ENCODE measurements at places on chromosomes 1 and 21.

DNA sequence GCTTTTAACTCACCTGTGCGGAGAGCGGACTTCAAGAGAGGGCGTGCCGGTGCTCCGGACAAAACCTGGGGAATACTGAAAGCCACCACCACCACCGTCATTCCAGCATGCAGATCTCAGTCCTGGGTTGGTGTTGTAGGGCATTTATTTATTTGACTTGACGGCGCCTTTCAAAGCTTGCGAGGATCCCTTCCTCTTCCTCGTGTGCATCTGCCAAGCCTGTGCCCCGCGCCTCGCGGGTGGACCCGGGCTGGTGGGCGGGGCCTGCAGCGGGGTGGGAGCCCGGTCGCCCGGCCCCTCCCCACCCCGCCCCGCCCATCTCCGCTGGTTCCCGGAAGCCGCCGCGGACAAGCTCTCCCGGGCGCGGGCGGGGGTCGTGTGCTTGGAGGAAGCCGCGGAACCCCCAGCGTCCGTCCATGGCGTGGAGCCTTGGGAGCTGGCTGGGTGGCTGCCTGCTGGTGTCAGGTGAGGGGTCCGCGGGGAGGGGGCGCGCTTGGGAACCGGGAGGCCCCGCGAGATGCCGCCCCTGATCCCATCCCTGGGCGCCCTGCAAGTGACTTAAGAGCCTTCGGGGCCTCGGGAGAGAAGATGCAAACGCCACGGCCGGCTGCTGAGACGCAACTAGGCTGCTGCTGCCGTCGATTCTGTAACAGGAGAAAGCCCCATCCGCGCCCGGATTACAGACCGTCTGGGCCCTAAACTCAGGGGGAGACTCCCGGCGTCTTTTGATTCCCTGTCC, at the start of gene IL10RB:
Gene IL10RB (plus strand): TSS at position 318 of the 739 bp plus-strand sequence. CDS start 99 bp downstream, at position 417.
- peak; percentile 72 for DNase-seq

- DNase-seq: no peak
Measured at GRCh38 chr1:43668956-43669355, 19.0 kb downstream of the KDM4A start.

- DNase-seq: no peak
Measured at GRCh38 chr1:41494351-41495209, 10.1 kb upstream of the EDN2 start.

- no peak for DNase-seq
Measured at GRCh38 chr1:154141240-154141639, 13.6 kb downstream of the NUP210L start.

- no peak for DNase-seq
Measured at GRCh38 chr1:202648605-202649226, 61.5 kb downstream of the SYT2 start.

DNA sequence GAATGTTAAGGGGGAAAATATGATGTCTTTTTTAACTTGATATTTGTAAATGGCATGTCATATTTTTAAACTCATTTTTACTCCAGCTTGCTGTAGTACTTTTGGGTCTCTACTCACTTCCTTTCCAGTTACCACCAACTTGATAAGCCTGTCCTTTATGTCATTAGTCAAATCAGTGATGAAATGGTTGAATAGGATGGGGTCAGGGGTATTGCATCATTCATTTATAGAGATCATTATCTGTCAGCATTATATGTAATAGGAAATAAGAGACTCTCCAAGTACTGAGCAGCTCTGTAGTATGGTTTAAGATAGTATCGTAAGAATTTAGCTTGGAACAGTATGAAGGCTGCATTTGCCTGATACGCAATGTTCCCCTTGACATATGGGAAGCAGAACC, 227.3 kb downstream of the BRINP3 start:
- no peak for DNase-seq

DNA sequence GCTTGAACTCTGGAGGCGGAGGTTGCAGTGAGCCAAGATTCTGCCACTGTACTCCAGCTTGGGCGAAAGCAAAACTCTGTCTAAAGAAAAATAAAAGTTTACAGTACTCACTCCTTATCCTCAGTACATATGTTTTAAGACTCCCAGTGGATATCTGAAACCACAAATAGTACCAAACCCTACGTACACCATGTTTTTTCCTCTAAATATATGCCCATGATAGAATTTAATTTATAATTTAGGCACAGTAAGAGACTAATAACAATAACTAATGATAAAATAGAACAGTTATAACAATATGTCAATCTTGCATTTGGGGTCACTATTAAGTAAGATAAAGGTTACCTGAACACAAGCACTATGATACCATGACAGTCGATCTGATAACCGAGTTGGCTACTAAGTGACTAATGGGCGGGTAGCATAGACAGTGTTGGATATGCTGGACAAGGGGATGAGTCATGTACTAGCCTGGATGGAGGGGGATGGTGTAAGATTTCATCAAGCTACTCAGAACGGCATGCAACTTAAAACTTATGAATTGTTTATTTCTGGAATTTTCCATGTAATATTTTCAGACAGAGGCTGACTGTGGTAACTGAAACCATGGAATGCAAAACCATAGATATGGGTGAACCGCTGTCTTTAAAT, 43.7 kb downstream of the ST7L start:
- DNase-seq: no peak

DNA sequence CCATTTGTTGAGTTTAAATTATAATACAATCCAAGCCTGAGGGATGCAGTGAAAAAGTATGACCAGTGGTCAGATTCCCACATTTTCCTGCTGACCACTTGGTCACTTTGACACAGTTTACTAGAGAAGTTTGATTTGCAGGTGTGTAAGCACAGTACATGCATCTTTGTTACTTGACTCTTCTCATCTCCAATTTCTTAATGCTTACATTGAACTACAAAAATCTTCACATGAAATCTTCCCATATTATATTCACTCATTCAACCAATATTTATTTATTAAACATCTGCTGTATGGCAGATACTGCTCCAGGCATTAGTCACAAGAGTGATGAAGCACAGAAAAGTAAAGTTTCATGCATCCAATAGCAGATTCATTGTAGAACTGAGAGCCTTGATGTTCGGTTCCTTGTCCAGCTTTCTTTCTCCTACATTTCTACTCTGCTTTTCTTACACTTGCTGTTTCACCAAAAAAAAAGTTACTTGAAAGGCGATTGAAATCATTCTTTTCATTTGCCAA, 211.7 kb downstream of the NFIA start:
- DNase-seq: no peak

- no peak for DNase-seq
Measured at GRCh38 chr1:45152126-45152525, 54.3 kb downstream of the ZSWIM5 start.

DNA sequence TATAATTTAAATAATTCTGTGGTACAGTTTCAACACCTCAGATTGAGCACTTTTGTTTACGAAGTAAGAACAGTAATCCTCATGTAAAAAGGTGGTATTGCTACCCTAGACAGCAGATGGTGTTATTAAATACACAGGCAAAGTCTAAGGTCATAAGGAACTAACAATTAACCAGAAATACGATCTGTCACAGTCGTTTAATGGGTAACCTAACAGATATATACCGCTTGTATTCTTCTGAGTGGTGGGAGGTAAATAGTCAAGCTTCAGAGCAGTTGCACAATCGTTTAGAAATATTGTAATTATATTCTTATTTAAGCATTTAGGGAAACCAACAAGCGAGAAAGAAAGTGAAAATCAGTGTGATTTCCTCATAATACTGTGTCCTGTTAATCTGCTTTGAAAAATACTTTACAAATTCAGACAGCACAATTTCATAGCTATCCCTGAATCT, 9.8 kb upstream of the IRF2BP2 start:
- no peak for DNase-seq

DNA sequence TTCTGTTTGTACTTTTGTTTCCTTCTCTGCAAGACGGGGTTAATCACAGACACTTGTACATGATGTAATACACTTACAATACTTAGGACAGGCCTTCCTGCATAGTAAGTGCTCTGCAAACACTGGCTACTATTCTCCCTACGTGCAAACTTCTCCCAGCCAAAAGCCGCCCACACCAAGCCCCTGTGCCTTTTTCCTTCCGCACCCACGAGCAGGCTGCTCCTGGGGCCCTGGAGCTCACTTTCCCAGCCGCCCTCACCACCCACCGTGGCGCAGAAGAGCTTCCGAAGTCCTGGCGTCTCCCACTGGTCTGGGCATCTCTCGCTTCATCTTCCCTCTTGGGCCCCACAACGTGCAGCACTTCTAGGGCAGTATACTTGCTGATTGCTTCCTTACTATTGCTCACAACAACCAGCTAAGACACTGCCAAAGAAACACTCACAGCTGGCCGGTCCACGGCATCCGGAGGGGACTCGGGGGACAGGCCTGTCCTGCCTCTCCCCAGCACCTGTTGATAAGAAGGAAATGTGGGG, 22.5 kb upstream of the GPR157 start:
- DNase-seq: no peak

GRCh38 chr1:234914606-234915290, 213.9 kb downstream of the TOMM20 start:
- no peak for DNase-seq

DNA sequence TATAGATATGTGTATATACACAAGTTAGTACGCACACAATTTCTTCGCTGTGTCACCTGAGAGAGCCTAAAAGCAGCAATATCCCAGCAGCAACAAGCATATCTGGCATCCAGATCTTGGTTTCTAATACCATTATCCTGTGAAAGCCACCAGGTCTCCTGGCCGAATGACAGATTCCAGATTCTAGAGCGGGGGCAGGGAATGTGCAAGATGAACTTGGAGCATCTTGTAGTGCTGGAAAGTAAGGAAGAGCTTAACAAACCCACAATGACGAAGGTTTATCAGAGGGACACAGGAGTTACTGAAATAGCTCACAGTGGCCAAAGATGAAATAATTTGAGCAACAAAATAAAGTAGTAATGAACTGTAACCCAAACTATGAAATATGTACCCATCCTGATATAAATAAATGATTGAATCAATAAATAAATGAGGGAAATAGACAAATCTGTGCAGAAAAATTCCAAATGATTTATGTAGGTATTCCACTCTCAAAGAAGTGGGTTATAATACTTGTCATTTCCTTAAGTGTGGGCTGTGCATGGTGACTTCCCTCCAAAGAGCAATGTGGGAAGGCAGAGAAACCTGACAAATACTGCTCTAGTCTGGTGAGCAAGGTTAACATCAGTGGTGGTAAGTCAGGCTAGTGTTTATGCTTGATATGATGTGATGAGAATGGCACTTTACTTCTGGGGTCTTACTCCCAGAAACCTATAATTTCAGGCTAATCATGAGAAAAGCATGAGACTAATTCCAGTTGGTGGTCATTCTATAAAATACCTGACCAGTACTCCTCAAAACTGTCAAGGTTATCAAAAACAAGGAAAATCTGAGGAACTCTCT, 67.9 kb downstream of the LRRC8D start:
- no peak for DNase-seq

- no peak for DNase-seq
Measured at GRCh38 chr1:181483285-181484195, at the start of gene CACNA1E. Gene CACNA1E, plus strand, starts transcription at chr1:181483517. Its CDS starts 228 bp downstream, at chr1:181483745.

- DNase-seq: no peak
Measured at GRCh38 chr1:87506147-87506546, 177.5 kb downstream of the LMO4 start.

DNA sequence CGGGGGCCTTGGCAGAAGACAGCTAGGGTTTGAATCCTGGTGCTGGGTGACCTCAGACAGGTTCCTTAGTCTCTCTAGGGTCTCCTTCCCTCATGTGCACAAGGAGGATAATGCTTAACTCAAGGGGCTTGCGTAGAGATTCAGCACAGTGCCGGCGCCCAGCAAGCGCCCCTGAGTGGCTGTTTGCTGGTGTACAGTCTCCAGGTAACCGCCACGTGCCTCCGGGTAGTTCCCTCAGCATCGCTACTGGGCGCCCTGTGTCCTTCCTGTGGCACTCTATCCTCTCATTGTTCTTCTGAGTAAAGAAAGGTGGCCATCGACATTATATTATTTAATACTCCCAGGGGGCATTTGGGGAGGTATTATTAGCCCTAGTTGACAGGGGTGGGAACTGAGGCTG, 80.9 kb downstream of the NENF start:
- no peak for DNase-seq

- no peak for DNase-seq
Measured at GRCh38 chr1:87638636-87639035, 310.0 kb downstream of the LMO4 start.

GRCh38 chr1:16139473-16139962, 16.4 kb downstream of the EPHA2 start:
- DNase-seq: no peak

DNA sequence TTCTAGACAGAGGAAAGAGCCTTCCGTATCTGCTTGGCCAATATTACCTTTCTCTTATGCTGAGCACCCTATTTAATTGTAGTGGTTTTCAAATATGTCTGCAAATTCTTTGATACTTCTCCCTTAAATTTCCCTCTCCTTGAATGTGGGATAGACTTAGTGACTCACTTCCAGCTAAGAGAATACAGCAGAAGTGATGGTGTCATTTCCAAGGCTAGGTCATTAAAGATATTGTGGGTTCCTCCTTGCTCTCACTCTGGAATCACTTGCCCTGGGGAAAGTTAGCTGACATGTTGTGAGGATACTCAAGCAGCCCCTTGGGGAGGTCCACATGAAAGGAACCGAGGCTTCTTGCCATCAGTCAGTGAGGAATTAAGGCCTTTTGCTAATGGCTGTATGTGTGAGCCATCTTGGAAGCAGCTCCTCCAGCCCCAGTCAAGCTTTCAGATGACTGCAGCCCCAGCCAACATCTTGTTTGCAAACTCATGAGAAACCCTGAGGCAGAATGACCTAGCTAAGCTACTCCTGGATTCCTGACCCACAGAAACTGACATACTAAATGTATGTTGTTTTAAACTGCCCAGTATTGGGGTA, 8.1 kb upstream of the CITED4 start:
- DNase-seq: no peak

GRCh38 chr1:5985250-5985649, 7.0 kb downstream of the NPHP4 start:
- no peak for DNase-seq

DNA sequence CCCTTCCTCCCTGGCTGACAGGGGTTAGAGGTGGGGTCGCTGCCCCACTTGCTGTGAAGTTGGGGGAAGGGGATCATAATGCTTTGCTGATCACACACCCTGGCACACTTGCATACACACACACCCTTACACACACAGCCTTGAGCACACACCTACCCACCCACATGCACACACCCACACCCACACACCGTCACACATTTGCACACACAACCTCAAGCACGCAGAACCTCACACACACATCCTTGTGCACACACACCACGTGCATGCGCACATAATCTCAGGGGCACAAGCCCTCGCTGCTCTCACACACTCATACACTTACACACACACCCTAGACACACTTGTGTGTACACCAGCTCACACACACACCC, 16.4 kb upstream of the TNFRSF8 start:
- no peak for DNase-seq

DNA sequence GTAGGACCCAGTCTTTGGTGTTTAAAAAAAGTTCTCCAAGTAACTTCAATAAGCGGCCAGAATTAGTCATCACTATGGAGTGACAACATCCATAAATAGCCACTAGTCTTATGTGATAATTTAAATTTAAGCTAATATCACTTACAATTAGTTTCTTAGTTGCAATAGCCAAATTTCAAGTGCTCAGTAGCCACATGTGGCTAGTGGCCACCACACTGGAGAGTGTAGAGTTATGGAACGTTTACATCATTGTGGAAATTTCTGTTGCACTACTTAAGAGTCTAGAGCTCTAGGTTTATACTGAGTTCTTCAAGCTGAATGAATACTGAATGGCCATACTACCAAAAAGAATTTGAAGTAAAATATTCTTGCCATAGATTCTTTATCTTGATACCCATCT, 121.1 kb downstream of the RUNX1 start:
- DNase-seq: no peak

GRCh38 chr1:172588296-172589291, 55.6 kb downstream of the SUCO start:
- no peak for DNase-seq

GRCh38 chr1:24639881-24640280, 3.2 kb upstream of the SRRM1 start:
- DNase-seq: no peak
